Endothelial cell (in vitro differentiated cells): ENCODE measurements at places on chromosomes 3 and 15. TPM values are rescaled to one million over a fixed set of nuclear protein-coding genes. Genes with fewer than 3 reads are reported as not detected.

DNA sequence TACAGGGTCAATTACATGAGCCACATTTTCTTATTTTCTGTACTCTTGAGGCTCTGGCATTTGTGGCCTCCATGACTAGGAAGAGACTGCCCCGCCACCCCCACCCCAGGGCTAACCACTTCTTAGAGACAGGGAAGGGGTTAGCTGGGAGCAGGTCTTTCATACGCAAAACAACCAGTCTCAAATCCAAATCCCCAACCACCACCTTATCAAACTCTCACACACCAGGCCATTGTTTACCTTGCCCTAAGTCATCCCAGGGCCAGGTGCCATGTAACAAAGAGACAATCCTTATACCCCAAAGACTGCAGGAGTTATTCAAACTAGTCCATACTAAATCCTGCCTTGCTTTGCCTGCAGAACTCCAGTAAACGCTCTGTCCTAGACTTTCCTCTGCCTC, 77.8 kb downstream of the B3GNT5 start:
- no peak for DNase-seq

DNA sequence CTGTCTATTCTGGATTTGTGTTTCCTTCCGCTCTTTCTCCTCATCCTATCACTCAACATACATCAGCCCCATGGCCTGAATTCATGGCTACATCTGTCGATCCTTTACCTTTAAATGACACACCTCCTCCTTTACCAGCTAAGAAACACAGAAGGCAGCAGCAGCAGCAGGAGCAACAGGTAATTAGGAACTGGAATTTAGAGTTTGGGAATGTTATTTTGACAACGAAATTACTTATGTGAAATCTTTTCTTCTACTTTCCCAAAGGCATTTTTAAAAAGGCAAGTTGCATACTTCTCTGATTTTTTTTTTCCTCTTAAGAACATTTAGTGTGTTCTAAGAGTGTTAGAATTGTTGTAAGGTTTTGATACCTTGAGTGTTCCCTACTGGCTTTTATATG, 29.1 kb upstream of the ABHD10 start:
- DNase-seq: no peak

- no peak for DNase-seq
Measured at GRCh38 chr3:81716870-81717509, 44.5 kb downstream of the GBE1 start.

DNA sequence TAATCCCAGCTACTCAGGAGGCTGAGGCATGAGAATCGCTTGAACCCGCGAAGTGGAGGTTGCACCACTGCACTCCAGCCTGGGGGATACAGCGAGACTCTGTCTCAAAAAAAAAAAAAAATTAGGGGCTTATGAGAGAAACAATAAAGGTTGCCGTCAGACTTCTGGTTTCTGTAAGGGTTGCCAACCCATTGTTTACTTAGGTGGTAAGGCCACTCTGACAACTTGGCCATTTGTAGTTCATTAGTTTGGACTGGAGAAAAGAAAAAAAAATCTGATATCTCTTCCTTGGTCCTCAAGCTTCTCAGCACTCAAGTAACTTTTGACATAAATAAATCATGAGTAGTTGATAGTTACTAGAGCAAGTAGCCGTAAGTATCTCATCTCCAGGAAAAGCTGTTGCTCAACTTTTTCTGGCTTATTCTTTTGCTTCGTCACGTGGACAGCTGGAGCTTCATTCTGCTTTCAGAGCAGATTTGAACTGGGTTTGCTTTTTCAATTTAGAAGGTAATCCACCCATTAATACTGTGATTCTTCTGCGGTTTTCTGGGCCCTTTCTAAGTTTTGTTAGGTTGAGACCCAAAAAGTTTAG, 9.4 kb downstream of the SNX1 start:
- no peak for DNase-seq

CP gene
- 0.44 TPM for total RNA-seq

DNA sequence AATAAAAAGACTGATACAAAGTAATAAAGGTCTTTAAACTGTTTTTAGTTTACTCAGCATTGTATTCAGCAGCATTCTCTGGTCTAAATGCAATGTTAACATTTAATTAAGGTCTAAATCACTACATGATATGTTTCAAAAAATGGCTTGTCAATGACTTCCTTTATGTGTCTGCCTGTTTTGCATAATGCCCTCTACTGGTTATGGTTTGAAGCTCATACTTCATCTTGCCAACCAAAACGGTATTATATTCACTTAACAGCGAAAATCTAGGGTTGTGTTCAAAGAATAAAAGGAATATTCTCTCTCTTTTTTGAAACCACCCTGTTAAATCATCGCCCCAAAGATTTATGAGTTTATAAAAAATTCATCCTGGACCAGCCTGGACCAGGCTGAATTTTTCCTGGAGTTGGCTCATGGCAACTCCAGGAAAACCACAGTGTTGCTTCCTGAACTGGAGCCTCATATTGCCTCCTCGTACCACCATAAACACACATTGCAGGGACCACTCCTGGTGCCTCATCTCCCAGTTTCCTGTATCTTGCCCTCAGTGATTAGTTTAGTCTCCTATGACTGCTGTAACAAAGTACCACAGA, 6.7 kb upstream of the NCEH1 start:
- no peak for DNase-seq

GRCh38 chr15:73153024-73153423, 100.8 kb downstream of the NEO1 start:
- DNase-seq: no peak
